Frontal cortex (tissue), 4 donors: ENCODE measurements at places on chromosomes 7 and 10. TPM values are rescaled to one million over a fixed set of nuclear protein-coding genes. Genes with fewer than 3 reads are reported as not detected.

Gene GSDME
- total RNA-seq: 39.5 TPM

DNA sequence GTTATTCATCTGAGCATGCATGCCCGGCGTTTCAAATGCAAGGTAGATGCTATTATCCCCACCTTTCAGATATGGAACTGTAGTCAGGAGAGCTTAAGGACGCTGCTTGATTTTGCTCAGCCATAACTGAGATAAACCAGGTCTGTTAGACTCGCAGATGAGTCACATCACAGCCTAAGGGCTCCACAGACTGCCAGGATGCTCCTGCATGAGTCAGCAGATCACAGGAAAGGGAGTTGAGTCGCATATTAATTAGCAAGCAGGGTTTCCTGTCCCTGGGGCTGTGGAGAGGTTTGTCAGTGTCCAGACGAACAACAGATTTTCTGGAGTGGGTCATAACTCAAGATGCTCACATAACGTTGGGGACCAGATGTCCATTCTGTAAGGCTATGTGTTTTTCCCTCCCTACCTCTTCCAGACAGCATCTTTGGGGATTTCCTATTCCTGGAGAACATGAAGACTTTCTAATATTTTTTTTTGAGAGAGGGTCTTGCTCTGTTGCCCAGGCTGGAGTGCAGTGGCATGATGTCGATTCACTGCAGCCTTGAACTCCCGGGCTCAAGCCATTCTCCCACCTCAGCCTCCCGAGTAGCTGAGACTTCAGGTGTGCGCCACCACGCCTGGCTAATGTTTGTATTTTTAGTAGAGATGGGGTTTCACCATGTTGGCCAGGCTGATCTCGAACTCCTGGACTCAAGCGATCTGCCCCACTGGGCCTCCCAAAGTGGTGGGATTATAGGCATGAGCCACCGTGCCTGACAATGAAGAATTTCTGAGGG is 36.7 kb downstream of the PFKFB3 start:
- peak; percentile 58 for DNase-seq

Gene CROT
- total RNA-seq: 13.0 TPM

DNA sequence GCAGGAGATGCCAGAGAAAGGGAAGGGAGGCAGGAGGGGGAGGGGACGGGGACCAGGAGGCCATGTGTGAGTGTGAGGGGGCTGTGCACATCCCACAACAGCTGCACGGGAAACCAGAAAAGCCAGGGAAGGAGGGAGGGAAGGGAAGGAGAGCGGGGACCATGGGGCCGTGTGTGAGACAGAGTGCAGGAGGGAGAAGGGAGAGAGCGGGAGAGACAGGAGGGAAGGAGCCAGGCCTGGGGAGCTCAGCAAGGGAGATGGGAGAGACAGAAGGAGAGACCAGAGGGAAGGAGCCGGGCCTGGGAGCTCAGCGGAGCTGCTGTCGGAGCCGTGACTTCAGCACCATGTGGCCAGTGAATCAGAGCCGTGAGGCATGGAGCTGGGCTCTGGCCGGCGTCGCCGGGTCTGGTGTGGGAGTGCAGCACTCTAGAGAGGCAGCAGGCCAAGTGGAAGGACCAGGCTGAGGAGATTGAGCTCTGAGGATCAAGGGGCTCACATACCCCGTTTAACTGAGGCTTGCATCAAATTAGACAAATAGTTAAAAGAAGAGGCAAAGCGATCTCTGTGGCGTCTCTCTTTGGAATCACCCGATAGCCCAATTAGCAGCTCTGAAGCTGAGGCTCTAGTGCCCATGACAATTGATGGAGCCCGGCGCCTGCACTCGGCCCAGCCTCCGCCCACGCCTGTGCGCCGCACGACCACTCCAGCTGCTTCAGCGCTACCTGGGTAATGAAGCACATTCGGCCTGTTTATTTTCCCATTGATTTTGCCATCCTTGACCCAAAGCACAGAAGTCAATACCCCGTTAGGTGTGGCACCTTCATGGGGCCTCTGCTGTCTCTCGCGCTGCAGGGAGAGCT is 150.4 kb downstream of the MAD1L1 start:
- no peak for DNase-seq

- no peak for DNase-seq
Observed at GRCh38 chr7:104793066-104793465, 220.9 kb upstream of the KMT2E start.

GRCh38 chr7:109111086-109111485 is 541.4 kb downstream of the DNAJB9 start:
- no peak for DNase-seq

Gene PDGFA
- total RNA-seq: 42.4 TPM

- DNase-seq: no peak
Observed at GRCh38 chr10:69515699-69516259, 57.4 kb downstream of the NEUROG3 start.

DNA sequence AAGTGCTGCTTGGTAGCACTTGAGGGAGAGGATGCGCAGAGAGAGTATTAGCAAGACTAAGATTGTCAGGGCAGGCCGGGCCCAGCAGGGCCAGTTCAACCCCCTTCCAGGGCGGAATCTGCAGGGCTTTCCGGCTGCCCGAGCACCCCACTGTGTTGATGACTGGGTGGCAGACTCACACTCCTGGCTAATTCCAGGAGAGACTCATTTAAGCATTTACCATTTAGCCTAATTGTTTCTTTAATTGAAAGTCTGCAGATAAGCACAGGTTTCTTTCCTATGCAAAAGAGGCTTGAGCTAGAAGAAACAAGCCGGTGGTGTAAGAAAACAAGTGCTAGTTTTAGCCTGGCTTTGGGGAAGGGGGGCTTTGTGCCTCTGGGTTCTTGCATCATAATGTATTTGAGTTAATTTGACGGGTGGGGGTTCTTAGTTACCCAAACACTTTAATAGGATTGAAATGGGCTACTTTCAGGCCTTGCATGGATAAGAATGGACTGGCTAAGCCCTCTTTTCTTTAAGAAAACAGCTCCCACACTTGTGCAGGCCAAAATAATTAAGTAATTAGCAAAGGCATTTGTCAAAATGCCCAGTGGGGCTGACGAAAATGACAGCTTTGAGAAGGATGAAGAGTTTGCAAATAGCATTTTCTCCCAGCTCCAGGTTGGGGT is 201.3 kb downstream of the MYOF start:
- DNase-seq: no peak

Gene FGL2
- total RNA-seq: 2.9 TPM

- no peak for DNase-seq
Observed at GRCh38 chr10:69634759-69635425, 4.8 kb downstream of the FAM241B start.

Gene PTPRN2
- 52.2 TPM for total RNA-seq

Gene PANK1
- total RNA-seq: 35.5 TPM

- peak; percentile 2 for DNase-seq
Observed at GRCh38 chr10:43199088-43199683, 60.9 kb downstream of the CSGALNACT2 start.

DNA sequence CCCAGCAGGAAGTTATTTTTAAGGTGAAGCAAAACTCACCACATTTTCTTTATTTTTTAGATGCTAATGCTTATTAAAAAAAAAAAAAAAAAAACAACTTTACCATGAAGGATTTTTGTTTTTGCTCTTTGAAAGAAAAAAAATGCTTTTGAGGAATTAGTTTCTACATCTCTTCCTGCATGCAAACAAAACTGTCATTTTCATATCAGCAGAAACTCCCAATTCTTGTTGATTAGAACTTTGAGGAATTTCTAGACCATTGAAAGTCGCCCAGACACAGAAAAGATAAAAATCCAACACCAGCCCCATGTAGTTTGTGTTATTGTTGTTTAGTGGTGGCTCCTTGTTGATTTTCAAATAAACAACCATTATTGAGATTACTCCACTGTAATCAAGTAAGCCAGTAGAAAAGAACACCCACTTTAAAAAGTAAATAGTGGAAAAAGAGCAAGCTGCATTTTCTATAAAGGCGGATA is 14.3 kb downstream of the SKIDA1 start:
- DNase-seq: no peak

Gene CLCN1
- under 0.01 TPM for total RNA-seq

- DNase-seq: no peak
Observed at GRCh38 chr10:112203328-112204076, 19.9 kb upstream of the GPAM start.

Gene ANTXRL
- total RNA-seq: not detected

DNA sequence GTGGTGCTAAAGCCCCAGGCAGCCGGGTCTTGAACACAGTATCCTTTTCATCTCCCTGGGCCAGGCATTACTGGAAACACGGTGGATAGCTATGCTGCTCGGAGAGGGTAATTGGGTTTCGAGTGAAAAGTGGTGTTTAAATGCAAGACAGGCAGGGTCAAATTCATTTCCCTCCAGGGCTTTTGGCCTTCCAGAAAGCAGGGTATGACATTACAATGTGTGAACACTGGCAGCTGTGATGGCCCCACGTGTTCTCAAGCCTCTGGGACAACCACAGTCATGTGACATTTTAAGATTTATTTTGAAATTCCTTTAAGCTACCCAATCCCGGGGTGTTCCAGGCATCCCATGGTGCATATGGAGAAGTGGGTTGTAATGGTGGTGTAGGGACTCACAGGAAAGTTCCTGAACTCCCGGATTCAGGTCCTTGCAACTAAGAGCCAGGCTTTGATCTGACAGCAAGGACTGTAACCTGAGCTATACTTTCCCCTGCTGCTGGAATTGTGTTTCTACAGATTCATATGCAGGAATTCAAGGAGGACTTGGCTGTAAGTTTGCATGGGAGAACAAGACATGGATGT is 46.8 kb downstream of the INSYN2A start:
- DNase-seq: no peak

GRCh38 chr10:69438536-69439349 is 12.5 kb upstream of the TSPAN15 start:
- no peak for DNase-seq

Gene CCDC146
- 15.9 TPM for total RNA-seq

GRCh38 chr7:7103343-7104313 is 78.7 kb upstream of the C1GALT1 start:
- DNase-seq: peak; percentile 65

- no peak for DNase-seq
Observed at GRCh38 chr10:89741126-89741762, 39.9 kb downstream of the KIF20B start.

Gene ASZ1
- not detected for total RNA-seq

DNA sequence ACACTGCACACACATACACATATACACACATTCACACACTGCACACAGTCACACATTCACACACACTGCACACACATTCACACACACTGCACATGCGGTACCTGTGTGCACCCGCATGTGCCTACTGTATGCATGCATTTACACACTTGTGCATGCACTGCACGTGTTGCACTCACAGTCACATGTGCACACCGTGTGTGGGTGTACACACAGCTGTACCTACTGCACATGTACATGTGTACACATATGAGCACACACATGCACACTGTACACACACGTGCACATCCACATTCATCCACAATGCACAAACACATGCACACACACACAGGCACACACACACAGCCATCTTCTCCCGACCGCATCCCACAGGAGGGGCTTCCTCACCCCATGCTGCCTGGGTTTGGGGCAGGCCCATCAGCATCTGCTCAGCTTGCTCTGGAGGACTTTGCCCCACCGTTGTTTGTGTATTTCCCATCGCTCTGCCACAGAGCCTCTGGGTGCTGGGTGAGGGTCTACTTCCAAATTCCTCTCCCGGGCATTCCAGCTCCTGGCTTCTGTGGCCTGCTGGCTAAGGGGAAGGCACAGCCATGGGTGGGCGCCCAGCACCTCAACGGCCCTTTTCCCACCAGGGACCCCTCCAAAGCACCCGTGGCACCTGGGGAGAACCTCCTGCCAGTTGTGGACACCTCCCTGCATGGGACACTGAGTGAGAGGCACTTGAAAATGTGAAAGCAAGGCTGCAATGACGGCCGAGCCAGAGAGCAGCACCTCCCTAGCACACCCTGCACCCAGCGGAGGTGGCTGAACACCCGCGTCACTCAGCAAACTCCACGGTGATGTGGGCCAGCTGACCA is 324.3 kb downstream of the PTPRN2 start:
- DNase-seq: no peak

DNA sequence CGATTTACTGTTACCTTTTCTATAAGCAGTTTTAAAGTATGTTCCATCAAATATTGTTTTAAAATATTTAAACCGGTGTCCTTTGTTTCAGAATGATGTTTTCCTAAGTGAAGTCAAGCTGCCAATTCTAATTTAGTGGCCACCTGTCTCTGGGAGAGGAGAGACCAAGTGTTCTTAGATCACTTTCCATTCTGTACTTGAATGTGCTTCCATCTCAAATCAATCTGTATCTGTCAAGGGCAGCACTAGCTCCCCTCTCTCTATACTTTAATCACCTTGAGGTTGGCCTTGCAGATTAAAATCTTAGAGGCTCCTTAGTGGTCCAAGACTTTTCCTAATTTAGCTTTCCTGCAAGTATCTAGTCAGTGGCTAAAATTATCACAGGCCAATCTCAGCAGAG is 49.6 kb downstream of the LGI1 start:
- no peak for DNase-seq

DNA sequence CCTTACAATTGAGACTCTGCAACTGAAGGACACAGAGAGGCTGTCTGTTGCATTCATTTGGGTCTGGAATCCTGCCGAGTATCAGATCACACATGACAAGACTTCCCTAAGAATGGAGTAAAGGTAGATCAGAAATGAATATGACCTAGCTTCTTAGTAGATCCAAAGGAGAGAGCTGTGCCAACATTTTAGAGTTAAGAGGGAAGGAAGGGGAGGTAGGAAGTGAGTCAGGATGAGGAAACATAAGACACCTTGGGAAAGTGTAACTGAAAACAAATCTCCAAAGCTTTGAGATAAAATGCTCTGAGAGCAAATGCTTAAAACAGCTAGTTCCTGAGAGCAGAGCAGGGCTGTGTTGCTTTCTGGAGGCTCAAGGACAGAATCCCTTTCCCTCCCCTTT is 6.1 kb upstream of the SLC25A13 start:
- DNase-seq: no peak

- DNase-seq: no peak
Observed at GRCh38 chr10:11886851-11887250, 63.7 kb downstream of the PROSER2 start.

- no peak for DNase-seq
Observed at GRCh38 chr10:55146032-55146431, 345.0 kb upstream of the PCDH15 start.

DNA sequence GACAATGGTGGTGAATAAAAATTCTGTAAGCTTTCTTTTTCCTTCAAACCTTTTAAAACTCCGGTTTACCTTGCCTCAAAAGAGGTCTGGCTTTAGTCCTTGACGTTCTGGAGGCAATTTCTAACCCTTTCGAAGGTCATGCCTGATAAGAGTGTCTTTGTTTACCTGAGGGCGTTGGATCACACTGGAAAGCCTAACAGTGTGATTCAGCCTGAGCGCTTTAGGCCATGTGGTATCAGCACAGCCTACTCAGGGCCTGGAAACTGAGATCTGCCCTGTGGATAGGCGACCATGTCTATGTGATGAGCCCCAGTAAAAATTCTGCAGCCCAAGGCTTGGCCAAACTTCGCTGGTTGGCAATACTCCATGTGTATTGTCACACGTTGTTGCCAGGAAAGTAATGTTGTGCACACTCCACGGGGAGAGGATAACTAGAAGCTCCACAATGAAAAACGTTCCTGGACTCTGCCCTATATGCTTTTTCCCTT is 10.7 kb downstream of the CCDC6 start:
- no peak for DNase-seq
